ENCODE measurements at places on chromosomes 2 and 18.

DNA sequence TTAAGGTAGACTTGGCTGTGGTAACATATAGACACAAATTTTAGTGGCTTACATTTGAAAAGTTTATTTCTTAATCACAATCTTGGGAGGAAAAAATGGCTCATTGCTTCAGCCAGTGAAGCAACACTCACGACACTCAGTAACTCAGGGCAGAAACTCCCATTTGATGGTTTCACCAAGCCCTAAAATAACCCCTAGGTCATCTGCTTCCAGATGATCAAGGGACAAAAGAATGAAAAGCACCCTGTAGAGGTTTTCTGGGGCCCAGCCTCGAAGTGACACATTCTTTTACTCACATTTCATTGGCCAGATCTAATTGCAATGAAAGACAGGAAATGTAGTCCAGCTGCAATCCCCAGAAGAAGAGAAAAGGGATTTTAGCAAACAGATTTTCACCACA lies 275.9 kb downstream of the TMX3 start:
- no peak for DNase-seq

DNA sequence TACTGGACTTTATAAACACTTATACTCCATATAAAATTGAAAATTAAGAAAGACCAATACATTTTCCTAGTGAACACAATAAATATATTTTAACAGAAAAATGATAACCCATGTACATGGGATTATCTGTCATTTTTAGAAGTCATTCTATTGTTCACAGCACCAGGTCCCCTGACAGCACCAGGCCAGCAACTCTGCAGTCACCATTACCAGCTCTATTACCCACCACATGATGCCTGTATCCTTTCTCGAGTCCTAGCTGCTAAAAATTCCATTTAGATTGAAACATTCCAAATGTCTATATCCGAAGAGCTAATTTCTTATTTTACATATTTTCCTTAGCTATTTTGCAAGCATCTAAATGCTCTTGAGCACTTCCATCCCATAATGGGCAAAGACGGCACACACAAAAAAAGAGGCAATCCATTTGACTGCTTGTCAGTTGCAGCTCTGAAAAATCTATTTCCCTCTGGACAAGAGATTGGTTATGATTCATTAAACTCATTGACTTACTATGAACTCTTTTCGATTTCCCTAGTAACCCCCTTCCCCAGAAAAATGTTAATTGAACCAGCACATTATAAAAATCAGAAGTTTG lies 336.9 kb downstream of the RIT2 start:
- DNase-seq, result no peak

DNA sequence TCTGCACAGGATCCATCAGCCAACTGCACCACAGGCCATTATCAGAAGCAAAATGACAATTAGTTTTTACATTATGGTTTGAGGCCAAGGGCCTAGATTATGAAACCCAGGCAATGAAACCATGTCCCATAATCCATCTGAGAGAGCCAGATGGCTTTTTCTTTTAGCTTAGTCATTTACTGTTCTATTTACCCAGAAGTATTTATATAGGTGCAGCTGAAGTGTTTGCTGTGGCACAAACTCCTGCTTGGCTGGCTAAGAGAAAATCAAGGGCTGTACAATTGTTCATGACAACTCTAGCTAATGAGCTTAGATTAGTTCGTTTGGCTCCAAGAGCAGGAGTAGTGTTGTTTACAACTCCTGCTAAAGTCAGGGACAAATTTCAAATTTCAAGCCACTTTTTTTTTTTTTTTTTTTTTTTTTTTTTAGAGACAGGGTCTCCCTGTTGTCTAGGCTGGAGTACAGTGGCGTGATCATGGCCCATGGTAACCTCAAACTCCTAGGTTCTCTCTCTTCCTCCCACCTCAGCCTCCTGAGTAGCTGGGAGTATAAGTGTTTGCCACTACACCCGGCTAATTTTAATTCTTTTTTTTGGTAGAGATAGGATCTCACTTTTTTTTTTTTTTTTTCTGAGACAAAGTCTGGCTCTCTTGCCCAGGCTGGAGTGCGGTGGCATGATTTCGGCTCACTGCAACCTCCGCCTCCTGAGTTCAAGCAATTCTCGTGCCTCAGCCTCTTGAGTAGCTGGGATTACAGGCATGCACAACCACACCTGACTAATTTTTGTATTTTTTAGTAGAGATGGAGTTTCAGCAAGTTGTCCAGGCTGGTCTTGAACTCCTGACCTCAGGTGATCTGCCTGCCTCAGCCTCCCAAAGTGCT lies 18.4 kb upstream of the REV1 start:
- DNase-seq, result no peak

GRCh38 chr18:12044591-12044990 lies 49.1 kb upstream of the ANKRD62 start:
- no peak for DNase-seq

DNA sequence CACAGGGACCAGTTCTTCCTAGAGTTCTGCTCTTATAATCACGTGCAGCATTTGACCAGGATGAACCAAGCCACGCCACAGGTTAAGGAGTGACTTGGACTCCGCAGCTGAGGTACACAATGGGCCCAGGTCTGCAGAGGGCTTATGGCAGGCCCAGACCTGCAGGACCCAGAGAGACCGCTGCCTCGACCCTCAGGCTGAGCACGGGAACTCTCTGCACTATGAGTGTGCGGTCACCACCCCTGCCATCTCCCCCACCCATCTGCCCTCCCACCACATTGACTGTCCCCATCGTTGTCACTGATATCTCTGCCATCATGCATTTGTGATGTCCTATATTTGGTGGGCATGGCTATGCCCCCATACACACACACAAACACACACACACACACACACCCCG lies 45.7 kb upstream of the HPCAL1 start:
- no peak for DNase-seq

DNA sequence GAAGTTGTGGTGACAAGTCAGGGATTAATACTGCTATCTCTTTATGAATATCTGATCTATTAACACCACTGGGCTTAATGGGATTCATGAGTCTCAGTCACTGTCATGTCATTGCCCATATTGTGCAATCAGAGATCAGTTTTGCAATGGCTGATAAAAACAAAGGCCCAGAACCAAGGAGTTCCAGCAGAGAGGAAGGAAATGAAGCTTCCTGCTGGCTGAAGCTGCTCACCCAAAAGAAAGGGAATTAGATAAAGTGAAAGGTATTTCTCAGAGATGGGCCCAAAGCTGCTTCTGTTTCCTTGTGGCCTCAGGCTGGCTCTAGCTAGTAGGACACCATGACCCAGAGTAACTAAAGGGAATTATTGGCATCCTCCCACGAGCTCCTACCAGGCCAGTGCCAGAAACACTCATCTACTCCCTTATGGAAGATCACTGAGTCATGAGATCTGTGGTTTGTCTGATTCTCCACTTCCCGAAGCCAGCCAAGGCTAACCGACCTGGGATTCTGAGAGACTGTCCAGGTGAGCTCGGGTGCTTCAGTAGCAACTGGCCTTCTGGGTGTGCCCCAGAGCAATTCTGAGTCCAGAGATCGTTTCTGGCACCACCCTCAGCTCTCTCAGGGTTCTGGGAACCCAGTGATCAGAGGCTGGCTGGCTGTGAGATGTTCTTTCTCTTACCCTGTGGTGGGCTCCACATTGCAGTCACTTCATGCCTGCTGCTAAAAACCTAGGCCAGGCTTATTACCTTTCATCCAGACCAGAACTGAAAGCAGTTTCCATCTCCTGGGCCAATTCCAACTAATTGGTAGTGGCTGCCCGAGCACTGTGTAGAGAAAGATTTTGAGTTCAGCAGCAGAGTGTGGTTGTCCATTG lies 129.5 kb upstream of the PELI1 start:
- DNase-seq, result no peak

GRCh38 chr2:35871672-35872071 lies 483.9 kb upstream of the CRIM1 start:
- no peak for DNase-seq

DNA sequence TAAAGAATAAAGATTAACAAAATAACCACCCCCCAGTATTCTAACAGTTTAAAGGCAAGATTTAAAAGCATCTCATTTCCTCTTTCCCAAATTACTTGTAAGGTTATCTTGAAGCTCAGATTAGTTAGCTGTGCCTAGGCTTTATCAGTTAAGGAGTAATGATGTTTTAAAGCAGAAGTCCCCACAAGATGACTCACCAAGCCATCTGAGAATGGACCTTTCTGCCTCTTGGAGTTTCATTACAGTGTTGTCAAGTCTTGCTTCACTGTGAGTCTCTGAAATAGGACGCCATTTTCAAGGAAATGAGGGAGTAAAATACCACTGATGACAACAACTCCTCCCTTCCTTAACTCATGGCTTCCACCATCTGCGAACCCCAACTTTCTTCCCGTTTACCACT lies 35.9 kb downstream of the ZNF385B start:
- DNase-seq, result no peak

GRCh38 chr2:63051795-63052333 lies 1.2 kb downstream of the OTX1 start:
- no peak for DNase-seq

GRCh38 chr2:37589298-37589697 lies 82.1 kb downstream of the CDC42EP3 start:
- DNase-seq, result no peak

GRCh38 chr2:216540920-216541319 lies 42.3 kb downstream of the RPL37A start:
- DNase-seq, result no peak

- DNase-seq, result no peak
These were observed 163.2 kb upstream of the TWIST2 start for GRCh38 chr2:238684362-238685326.
